IMR-90 (cell line): ENCODE measurements at places on chromosomes 16 and 17. TPM values are rescaled to one million over a fixed set of nuclear protein-coding genes. Genes with fewer than 3 reads are reported as not detected.

Gene SOST
- total RNA-seq = not detected in 2 replicates

DNA sequence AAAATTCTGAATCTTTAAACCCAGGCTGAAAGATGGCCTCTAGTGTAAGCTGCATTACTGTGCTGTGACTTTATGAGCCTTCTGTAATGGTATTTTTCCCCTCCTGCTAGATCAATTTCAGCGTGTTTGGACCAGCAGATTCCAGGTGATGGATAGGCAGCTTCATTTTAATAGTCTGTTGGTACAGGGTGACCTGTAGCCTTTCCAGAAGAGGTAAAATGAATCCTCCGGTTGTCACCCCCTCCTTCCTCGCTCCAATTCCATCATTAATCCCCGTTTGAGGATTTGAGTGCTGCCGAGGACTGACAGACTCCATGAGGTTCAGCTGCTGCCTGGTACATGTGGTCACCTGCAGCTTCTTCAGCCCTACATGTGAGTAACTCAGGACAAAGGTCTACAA is 48.9 kb downstream of the MYH3 start:
- no peak overlapping the region for H3K27ac ChIP-seq
- no peaks in the 10 kb centered on the region; the same call in 1 of the 2 replicates for H3K27me3 ChIP-seq
- H3K4me1 ChIP-seq = peaks cover 2% of the 10 kb centered on the region; the same call in 1 of the 2 replicates
- no peak for DNase-seq
- H3K36me3 ChIP-seq = no peaks in the 10 kb centered on the region

Gene PDE6G
- not detected in 2 replicates for total RNA-seq

DNA sequence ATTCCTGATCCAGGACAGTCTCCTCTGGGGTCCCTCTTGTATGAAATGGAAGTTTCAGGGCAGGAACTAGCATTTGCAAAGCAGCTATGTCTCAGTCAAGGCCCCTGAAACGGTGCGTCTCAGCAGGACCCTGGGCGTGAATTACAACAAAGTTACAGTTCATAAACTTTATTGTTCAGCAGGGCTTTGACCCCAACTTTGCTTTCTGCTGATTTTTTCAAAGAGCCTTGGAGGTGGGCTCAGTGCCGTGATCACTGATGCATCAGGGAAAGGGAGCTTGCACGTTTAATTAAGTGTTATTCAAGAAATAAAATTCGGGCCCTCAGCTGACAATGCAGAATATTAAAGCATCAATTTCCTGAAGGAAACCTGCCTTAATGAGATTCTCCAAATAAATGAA is 260.1 kb upstream of the C16orf82 start:
- no peaks in the 10 kb centered on the region for H3K4me1 ChIP-seq
- H3K36me3 ChIP-seq = no peaks in the 10 kb centered on the region
- H3K27ac ChIP-seq = no peak overlapping the region
- DNase-seq = no peak

DNA sequence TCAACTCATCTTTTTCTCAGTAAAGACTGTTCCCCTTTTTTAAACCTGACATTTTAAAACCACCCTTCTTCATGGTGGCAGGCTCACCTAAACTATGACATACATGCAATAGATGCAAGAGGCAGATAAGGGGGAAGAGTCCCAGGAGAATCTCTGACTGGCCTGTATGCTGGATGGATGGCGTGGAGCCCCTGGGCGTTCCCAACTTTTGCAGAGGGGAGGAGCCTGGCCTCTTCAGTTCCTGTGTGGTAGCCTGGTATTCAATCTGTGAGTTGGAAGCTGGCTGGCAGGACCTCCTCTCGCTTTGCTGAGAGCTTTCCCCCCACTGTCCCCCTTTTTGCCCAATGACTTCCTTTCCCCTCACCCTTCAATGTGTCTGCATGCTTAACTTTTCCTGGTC is 217.6 kb upstream of the CA10 start:
- no peaks in the 10 kb centered on the region for H3K27me3 ChIP-seq
- DNase-seq = no peak
- H3K4me1 ChIP-seq = no peaks in the 10 kb centered on the region
- H3K36me3 ChIP-seq = no peaks in the 10 kb centered on the region

Gene USP6
- not detected in 2 replicates for total RNA-seq

Gene ZC3H7A
- total RNA-seq = 22.2 and 33.3 TPM in 2 replicates

Gene WSB1
- 112 and 140 TPM in 2 replicates for total RNA-seq

DNA sequence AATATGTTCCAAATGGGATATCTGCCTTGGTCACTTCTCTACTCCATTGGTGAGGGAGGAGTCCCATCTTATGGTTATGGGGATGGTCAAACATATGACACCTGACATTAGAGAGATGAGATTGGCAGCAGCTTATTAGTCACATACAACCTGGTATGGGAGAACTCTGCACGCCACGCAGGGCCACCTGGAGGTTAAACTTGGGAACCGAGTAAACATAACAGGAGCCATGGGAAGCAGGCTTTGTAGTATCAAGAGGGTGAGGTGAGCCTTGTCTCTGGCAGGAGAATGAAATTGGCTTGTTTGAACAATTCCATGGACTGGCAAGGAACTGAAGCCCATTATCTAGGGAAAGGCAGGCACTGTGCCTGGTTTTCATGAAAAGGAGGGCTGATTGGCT is 238.7 kb upstream of the ELAC2 start:
- DNase-seq = no peak
- no peaks in the 10 kb centered on the region for H3K36me3 ChIP-seq
- peaks cover 2% of the 10 kb centered on the region; the same call in 1 of the 2 replicates for H3K27me3 ChIP-seq
- H3K4me3 ChIP-seq = no peak overlapping the region
- H3K4me1 ChIP-seq = no peaks in the 10 kb centered on the region

DNA sequence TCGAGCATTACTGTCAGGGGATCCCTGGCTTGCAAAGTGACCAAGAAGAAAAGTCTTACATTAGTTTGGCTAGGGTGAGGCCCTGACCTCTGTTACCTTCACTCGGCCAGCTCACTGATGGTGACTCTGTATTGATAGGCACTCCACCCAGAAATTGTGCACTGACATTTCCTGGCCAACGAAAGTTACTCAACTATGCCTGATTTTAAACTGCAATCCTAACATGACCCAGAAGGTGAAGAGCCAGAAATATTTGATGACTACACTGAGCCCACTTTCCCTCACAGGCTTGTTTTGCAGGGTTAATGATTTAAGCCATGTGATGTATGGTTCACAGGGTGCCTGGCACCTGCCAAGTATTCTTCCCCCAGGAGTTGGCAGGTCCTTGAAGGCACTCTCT is 208.2 kb upstream of the MAF start:
- no peaks in the 10 kb centered on the region for H3K4me1 ChIP-seq
- H3K36me3 ChIP-seq = no peaks in the 10 kb centered on the region
- no peaks in the 10 kb centered on the region for H3K27me3 ChIP-seq
- no peak for DNase-seq

DNA sequence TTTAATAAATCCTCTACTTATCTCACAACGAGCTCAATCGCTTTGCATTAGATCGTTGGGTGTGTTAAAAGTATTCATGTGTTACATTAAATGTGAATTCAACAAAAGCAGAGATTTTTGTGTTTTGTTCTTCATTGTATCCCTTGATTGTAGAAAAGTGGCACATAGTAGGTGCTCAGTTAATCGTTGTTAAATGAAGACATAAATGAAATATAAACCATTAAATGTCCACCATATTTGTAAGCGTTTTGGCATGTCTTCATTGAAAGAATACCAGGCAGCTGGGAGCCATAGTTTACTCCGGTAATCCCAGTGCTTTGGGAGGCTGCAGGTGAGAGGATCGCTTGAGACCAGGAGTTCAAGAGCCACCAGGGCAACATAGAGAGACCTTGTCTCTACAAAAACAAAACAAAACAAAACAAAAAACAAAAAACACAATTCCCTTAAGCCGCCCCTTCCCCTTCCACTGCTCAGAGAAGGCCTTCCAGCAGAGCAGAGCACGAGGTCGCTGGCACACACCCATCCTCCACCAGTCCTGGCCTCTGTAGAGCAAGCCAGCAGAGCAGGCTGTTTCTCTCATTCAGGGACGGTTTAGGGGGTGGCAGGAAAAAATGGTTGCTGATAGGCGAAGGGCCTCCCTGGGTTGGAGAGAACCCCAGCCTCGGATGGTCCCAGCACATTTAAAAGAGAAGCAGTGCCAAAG is 673 bp upstream of the CHD9 start:
- H3K4me3 ChIP-seq = peak overlapping the region; percentile 33
- H3K27ac ChIP-seq = peak overlapping the region; percentile 88
- H3K36me3 ChIP-seq = no peaks in the 10 kb centered on the region; the same call in 1 of the 2 replicates
- H3K27me3 ChIP-seq = no peaks in the 10 kb centered on the region
- peaks cover 20% of the 10 kb centered on the region for H3K4me1 ChIP-seq

DNA sequence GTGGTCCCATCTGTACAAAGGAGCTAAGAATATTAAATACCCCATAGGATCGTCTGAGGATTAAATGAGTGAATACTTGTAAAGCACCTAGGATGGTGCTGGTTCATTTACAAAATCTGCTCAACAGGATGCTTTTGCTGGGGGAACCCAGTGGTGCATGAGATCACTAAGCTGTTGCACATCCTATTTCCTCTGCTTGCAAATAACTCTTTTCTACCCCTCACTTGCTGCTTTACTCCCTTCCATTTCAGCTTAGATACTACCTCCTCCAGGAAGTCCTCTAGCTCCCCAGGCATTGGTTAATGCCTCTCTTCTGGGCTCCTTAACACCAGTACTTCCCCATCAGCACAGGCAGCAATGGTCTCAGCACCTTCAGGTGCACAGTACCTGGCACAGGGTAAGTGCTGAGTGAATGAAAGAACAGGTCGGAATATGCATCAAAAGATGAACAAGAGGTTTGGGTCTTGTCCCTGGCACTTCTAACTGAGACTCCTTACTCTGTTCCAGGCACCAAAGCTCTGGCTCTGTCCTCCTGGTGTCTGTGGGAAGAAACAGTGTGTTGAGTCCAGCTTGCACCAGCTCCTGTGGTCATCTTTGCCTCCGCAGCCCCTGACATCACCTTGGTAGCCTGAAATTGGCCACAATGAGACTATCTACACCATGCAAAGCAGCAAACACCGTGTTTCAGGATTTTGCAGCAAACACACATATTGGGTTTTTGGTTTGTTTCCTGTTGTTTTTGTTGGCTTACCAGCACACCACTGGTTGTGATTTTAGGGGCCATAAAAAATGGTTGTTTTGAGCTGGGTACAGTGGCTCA is 24.1 kb upstream of the IL21R start:
- H3K4me3 ChIP-seq = no peak overlapping the region
- no peak overlapping the region for H3K27ac ChIP-seq
- no peak for DNase-seq
- no peaks in the 10 kb centered on the region for H3K27me3 ChIP-seq
- H3K36me3 ChIP-seq = no peaks in the 10 kb centered on the region
- peaks cover 10% of the 10 kb centered on the region for H3K4me1 ChIP-seq

Gene LRRC36
- 0.18 TPM in 1 of 2 replicates, not detected in the other for total RNA-seq

DNA sequence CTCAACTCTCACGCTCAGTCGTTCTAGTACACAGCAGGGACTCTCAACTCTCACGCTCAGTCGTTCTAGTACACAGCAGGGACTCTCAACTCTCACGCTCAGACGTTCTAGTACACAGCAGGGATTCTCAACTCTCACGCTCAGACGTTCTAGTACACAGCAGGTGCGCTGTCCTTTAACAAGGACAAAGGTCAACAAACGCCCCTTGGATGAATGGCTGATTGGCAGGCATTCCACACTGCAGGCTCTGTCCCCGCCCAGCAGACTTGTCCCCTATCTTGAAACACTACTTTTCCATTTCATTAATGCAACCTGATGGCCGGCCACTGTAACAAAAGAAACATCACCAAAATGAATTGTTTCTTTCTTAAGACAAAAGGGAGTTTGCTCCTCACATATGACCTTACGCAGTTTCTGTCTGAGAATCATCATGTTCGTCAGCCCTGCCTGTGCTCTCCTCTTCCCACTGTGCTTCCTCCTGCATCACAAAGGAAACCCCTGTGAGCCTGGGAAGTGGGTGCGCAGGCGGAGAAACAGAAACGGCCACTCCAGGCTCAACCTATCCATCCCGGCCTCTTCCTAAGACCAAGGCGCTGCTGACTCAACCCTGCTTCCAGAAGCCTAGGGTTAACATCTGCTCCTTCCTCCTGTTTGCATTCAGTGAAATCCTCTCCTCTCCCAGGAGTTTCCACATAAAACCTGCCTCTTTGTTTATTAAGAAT is 59.8 kb downstream of the ANKRD11 start:
- H3K27ac ChIP-seq = peak overlapping the region; percentile 74; the same call in 1 of the 2 replicates
- H3K4me1 ChIP-seq = peaks cover 25% of the 10 kb centered on the region
- H3K36me3 ChIP-seq = no peaks in the 10 kb centered on the region; the same call in none of the 2 replicates
- no peak overlapping the region for H3K4me3 ChIP-seq
- no peak for DNase-seq

DNA sequence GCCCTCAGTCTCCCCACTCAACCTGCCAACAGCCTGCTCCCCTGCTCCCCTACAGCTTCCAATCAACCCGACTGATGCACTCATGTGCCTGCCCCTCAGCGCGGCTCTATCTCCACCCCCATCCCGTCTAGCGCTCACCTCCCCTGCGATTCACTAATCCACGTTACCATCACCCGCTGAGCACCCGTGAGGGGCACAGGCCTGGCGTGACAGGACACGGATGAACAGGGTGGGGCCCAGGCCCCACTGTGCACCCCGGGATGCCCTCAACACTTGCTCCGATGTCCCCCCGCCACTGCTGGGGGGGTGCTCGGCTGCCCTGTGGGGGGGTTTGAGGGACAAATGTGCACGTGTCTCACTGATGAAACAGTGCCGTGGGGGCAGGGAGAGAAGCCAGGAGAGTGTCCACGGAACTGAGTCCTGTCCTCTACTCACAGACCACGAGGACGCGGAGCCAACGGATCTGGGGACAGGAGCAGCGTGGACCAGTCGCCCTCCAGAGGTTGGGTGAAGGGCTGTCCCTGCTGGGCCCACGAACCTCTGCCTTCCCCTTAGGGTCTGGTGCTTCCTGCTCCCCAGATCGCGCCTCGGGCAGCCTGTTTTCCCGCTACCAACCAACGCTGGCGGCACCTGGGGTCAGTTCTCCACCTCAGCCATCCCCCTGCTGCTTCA is 66.7 kb downstream of the RPH3AL start:
- H3K27me3 ChIP-seq = peaks cover 13% of the 10 kb centered on the region; the same call in 1 of the 2 replicates
- H3K36me3 ChIP-seq = no peaks in the 10 kb centered on the region
- no peak overlapping the region for H3K4me3 ChIP-seq
- DNase-seq = no peak
- H3K27ac ChIP-seq = no peak overlapping the region
- H3K4me1 ChIP-seq = no peaks in the 10 kb centered on the region

Gene SLC13A2
- not detected in 2 replicates for total RNA-seq

Gene CACNA1G
- total RNA-seq = under 0.01 TPM in 1 of 2 replicates, not detected in the other

DNA sequence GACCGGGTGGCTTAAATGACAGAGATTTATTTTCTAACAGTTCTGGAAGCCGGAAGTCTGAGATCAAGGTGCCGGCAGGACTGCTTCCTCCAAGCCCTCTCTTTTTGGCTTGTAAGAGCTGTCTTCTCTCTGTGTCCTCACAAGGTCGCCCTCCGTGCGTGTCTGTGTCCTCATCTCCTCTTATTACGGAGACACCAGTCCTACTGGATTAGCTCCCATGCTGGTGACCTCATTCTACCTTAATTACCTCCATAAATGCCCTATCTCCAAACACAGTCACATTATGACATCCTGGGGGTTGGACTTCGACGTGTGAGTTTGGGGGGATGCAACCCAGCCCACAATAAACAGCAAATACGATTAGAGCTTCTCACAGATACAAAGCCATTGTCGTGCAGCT is 161.5 kb downstream of the FOXL1 start:
- no peaks in the 10 kb centered on the region for H3K36me3 ChIP-seq
- H3K4me1 ChIP-seq = peaks cover 8% of the 10 kb centered on the region
- H3K27ac ChIP-seq = no peak overlapping the region
- no peaks in the 10 kb centered on the region for H3K27me3 ChIP-seq
- DNase-seq = no peak
